Renal pelvis (tissue), 12 donors: ENCODE measurements at places on chromosomes 6 and 20.

GRCh38 chr6:107421696-107422256 is 37.6 kb downstream of the PDSS2 start:
- no peak for DNase-seq

DNA sequence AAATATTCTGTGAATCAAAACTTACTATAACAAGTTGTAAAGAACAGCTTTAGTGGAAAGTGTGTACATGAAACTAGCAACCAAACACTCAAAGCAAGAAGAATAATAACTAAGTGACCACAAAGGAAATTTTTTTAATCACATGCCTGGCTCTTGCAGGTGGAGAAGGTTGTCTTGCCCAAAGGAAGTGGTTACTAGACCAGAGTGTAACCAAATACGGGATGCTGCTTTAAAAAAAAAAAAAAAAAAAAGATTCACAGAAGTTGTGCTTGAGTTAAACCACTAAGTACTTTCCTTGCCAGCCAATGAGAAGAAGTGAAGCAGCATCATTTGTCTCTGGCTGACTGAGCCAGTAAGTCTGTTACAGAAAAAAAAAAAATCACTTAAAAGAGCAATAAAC is 19.1 kb upstream of the HLA-DQB1 start:
- DNase-seq = no peak

DNA sequence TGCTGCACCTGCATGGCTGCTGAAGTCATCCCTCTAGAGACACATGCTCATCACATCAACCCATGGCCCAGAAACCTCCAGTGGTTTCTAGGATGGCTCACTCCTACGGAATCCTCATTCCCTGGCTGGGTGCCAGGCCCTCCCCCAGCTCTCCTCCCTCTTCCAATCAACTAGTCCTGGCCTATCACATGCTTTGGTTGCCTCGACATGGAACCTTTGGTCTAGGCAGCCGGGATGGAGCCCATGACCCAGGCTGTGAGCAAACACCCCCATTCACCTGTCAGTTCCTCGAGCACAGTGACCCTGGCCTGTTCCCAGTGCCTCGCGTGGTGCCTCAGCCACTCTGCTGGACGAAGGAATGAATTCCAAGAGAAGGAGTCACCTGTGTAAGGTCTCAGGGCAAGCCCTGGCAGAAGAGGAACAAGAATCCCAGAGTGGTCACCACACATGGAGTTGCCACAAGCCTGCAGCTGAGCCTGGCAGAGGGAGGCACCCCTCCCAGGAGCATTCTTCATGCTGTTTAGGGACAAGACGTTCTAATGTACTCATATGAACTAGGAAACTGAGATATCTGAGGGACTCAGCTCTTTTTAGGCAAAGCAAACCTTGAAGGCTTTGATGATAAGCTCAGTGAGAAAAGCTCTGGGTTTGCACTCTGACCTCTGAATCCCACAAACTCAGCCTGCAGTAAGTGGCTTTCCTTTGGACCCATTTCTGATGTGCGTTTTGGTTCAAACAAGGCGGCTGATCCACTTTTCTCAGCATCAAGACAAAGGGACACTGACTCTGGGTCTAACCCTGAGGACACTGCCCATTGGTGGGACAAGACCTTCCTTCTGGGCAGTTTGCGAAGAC is 40.2 kb downstream of the PPP1R3G start:
- DNase-seq = no peak

GRCh38 chr6:112787371-112787770 is 440.2 kb downstream of the RFPL4B start:
- no peak for DNase-seq
